Testis (tissue), 5 donors: ENCODE measurements at places on chromosomes 13 and 19. TPM values are rescaled to one million over a fixed set of nuclear protein-coding genes. Genes with fewer than 3 reads are reported as not detected.
A peak's percentile ranks its signal among the peaks of the same experiment; 100 is the strongest.

DNA sequence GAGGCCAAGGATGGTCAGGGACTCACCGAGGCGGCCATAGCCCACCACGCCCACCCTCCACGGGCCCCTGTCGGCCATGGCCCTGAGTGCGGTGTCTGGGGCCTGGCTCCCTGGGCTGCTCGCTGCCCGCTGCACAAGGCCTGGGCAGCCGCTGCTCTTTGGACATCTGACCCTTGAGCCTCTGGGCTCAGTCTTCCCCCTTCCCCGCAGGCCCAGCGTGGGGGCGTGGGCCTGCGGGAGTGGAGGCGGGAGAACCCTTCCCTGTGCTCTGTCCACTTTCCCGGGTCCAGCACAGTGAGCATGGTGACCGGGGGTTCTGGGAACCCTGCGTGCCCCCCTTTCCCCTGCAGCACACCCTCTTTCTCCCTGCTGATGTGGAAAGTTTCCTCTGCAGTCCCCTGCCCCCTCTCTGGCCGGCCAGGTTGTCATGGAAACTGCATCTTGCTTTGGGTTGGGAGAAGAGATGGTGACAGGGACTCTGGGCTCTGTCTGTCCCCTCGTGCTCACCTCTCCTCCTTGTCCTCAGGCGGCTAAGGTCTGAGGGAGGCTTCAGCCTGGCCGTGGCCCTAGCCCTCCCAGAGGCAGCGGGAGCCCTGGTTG lies at the start of gene ASPDH:
Gene ASPDH, minus strand, starts transcription at position 168 of the 600 bp plus-strand sequence. Its CDS starts 90 bp downstream, at position 78.
- peaks cover 20% of the 10 kb centered on the region for H3K4me1 ChIP-seq
- DNase-seq: no peak
- no peak within 1 kb of the TSS for H3K4me3 ChIP-seq
- H3K27ac ChIP-seq: no peak within 1 kb of the TSS

C19orf67 gene
- total RNA-seq: 12.7 TPM

ZNF223 gene
- 4.8 TPM for total RNA-seq

KCNN1 gene
- 15.9 TPM for total RNA-seq

- no peaks in the 10 kb centered on the region for H3K36me3 ChIP-seq
- peak overlapping the region; percentile 83 for H3K4me3 ChIP-seq
These were observed 515 bp downstream of the UFM1 start for GRCh38 chr13:38350114-38350617.

GRCh38 chr13:40464337-40465014 lies 202.0 kb downstream of the FOXO1 start:
- H3K4me1 ChIP-seq: no peaks in the 10 kb centered on the region
- no peak overlapping the region for H3K27ac ChIP-seq
- no peaks in the 10 kb centered on the region for H3K36me3 ChIP-seq
